CD4-positive, alpha-beta T cell treated with Interferon gamma for 1 hour (primary cell): ENCODE measurements at places on chromosomes 5 and 9.

DNA sequence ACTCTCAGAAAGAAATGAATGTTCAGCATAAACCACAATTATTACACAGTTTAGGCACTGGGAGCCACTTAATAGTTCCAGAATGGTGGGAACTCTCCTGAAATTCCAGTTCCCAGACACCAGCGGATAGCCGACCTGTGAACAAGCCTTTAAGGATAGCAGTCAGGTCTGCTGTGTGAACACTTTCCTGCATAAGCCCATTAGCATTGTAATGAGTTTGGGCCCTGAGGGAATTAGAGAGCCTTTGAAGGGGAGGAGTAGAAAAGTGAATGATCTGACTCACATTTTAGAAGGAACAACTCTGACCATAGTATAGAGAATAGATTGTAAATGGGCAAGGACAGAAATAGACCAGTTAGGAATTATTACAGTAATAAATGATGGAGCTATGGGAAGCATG, 189.1 kb downstream of the ADGRV1 start:
- no peak for DNase-seq

- DNase-seq: no peak
These were observed 57.1 kb downstream of the SUB1 start for GRCh38 chr5:32642276-32643002.

DNA sequence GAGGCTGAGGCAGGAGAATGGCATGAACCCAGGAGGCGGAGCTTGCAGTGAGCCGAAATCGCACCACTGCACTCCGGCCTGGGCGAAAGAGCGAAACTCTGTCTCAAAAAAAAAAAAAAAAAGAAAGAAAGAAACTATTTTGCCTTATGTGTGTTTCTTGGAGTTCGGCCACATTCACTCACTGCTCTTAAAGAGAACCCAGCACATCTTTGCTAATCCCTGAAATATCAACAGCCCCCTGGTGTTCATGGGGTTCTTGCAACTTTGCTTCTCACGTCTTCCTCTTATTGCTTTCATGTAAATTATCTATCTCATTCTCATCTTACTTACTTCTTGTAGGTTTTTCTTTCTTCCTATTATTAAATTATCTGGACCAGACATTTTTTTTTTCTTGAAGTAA, 126.3 kb upstream of the ASTN2 start:
- DNase-seq: no peak

- DNase-seq: no peak
These were observed 8.2 kb downstream of the ACSL6 start for GRCh38 chr5:132003170-132003744.

DNA sequence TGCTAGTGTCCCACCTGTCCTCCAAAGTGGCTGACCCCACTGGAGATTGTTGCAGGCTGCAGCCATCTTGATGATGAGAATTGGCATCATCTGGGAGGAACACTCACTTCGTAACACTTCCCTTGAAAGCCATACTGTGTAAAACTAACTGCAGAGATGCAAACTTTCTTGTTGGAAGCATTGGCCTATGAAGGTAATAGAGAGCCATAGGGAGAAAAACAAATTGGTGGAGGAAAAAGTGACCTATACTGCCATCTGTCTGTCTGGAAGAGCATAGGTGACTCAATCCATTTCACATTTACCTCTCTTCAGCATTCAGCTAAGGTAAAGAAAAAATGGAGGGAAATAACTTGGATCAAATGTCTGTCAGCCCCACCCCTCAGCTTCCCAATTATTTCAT, 473.4 kb downstream of the NTRK2 start:
- DNase-seq: no peak

DNA sequence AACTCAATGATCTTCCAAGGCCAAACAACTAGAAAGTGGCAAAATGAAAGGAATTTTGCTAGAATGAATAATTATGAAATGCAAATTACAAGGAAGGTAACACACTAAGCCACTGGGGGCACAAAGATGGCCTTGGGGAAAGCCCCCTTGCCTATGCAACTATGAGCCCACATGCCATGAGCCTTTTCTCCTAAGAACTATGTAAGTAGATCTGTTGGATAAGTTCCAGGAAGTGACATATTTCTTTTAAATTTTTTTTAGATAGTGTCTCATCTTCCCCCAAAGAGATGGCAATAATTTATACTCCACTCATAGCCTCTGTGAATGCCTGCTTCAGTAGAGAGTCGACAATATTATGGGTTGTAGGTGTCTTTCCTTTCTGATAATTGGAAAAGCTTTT, 257.8 kb downstream of the AUH start:
- no peak for DNase-seq

DNA sequence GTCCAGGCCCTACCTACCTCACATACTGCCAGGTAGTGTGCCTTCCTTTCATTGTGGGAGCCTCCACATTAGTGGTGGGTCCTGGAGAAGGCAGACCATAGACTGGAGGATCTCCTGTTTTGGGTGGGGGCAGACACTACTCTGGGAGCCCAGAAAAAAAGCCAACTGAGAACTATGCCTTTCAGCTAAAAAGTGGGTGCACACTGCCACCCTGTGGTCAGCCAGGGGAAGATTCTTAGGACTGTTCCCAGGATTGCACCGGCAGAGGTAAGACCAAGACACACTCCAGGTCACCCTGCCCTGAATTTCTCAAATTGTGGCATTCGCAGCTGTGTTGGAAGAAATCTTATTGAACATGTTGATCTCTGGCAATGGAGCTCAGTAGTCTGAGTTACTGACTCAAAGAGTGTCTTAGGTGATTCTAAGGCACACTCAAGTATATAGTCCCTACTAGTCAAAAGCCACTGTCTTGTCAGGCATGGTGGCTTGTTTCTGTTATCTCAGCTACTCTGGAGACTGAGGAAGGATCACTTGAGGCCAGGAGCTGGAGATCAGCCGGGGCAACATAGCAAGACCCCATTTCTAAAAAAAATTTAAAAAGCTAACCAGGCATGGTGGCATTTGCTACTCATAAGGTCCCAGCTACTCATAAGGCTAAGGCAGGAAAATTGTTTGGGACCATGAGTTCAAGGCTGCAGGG, 3.6 kb downstream of the SIGMAR1 start:
- peak; percentile 74 for DNase-seq

GRCh38 chr5:112965733-112966306, 10.8 kb upstream of the DCP2 start:
- DNase-seq: no peak

- no peak for DNase-seq
These were observed 2.0 kb downstream of the LHX2 start for GRCh38 chr9:124013309-124014210.

- no peak for DNase-seq
These were observed 81.2 kb upstream of the CCDC112 start for GRCh38 chr5:115377468-115378217.

- DNase-seq: no peak
These were observed 21.9 kb downstream of the MOCS2 start for GRCh38 chr5:53087621-53088121.

- DNase-seq: no peak
These were observed 56.4 kb upstream of the BOD1 start for GRCh38 chr5:173672891-173673290.

GRCh38 chr9:88949425-88949824, 41.8 kb upstream of the S1PR3 start:
- no peak for DNase-seq

DNA sequence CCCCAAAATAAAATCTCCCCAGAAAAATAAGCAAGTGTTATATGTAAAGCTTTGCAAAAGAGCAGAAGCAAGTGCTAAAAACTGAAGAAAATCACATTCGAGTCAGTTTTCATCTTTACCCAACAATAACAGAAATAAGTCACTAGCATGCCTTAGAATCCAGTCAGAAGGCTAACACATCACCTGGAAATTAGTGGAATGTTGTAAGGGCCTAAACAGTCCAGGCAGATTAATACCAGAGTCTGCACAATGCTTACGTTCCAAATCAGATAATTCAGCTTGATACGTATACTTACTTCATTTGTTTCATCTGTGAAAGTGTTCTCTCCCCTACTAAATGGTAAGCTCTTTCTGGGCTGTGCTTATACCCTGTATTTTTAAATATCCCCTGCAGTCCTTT, 42.7 kb downstream of the SUSD1 start:
- DNase-seq: no peak

DNA sequence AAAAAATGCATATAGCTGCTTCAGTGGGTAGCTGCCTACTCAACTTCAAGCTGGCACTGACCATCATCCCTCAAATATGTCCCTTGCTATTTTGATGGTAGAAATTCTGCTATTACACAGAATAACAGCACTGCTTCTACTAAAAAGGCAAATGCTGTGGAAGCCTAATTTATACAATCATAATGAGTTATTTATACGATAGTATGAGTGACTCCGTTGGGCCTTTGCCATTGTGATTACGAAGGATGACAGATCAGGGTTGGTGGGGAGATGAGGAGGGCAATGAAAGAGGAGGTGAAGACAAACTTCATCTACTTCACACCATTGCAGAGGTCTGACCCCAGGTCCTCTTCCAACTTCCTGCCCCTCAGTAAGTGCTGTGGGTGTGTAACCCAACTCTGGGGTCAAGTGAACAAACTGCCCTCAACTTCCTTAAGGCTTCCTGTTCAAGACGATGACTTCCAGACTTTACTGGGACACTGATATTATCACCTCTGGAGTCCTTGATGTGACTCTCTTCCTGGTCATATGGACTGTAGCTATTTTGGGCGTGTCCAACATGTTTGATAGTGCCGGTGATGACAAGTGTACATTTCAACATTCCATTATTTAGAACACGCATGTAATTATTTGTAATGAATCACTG, 74.1 kb upstream of the RPS23 start:
- no peak for DNase-seq

DNA sequence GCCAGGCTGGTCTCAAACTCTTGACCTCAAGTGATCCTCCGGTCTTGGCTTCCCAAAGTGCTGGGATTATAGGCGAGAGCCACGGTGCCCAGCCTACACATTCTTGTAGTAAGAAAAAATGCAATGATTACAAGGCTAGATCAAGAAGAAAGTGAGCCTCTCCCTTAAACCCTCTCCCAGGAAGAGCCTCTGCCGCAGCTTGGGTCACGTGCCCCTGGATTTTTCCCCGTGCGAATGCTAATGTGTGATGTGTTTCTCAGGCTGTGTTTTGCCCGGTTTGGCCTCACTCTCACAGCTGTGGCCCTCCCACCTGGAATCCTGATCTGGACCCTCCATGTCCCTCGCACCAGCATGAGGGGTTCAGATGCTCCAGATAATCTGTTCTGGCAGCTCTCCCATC, 6.9 kb downstream of the PLPP7 start:
- no peak for DNase-seq

DNA sequence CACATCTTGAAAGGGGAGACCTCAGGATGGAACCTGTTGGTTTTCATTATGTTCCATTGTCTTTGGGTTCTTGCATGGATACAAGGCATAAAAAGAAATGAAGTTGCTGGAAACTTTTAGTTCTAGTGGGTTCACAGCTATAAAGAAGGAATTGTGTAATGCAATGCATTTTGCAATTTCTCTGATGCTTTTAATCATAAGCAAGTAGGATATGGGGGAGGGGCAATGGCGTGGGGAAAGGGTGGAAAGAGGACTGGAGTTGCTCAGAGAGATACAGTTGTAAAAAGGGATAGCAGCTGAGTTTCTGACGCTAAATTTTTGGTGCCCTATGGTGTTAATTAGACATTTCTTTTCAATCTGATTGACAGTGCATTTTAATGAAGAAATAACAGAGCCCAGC, 88.6 kb upstream of the FANCC start:
- DNase-seq: no peak

DNA sequence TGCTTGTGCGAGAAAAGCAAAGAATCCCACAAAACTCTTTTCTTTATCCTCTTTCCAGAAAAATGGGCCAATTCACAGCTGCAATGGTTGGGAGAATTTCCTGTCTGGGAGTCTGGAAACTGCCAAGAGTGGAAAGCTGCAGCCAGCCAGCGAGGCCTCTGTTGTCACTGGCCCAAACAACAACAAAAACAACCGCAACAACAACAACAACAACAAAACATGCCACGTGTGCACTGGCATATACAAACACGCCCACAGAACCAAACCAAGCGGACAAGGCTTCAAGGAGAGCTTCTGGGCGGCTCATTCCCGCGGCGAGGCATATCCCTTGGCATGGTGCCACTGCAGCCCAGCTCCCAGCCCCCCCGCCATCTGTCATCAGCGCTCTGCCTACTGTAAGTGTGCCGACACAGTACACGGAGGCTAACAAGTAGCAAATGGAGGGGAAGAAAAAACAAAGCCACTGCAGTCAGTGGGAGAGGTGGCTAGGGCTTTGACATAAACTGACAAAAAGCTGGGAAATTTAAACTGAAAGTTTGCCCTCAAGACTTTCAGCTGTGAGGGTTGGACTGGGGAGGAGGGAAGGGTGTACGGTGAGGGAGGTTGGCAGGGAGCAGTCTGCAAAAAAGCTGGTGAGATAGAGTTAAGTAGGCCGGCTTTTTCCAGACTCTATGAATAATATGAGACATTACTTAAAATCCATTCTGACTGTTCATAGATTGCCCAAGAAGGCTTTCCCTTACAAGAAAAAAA, 165.0 kb upstream of the ZNF462 start:
- no peak for DNase-seq

DNA sequence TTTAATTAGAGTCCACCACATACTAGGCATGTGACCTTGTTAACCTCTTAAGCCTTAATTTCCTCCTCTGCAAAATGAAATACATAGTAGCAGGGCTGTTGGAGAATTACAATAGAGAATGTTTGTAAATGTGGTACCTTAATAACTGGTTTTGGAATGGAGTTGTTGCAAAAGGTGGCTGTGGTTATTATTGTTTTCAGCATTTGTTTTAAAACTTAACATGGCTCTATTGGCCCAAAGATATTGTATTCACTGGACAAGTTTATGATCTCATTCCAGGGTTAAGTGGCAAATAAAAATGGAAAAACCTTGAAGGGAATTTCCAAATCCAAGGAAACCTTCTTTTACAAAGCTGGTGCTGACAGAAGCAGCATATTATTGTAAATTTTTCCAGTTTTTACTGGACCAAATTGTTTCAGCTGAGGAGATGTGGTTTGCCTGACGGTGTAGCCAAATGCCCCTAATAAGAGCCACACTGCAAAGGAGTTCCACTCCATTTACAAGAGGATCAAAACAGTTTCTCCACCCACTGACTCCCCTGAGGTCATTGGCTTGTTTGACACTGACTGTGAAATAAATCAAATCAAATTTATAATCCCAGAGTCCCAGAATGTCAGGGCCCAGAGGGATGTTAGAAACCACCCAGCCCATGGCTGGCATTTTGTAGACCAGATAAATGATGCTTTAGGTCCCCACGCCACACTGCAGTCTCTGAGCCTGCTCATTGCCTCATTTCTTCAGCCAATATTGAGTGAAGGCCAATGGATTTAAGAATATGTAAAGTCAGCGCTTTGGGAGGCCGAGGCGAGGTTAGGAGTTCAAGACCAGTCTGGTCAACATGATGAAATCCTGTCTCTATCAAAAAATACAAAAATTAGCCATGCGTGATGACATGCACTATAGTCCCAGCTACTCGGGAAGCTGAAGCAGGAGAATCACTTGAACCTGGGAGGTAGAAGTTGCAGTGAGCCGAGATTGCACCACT, 45.2 kb downstream of the ADRA1B start:
- no peak for DNase-seq

GRCh38 chr9:71774920-71775319, 6.6 kb upstream of the CEMIP2 start:
- DNase-seq: no peak

- no peak for DNase-seq
These were observed 335.8 kb upstream of the TRPC7 start for GRCh38 chr5:136701191-136701590.
